ENCODE measurements at places on chromosomes 1 and 21. TPM values are rescaled to one million over a fixed set of nuclear protein-coding genes. Genes with fewer than 3 reads are reported as not detected.

ADORA3 gene
- polyA plus RNA-seq: not detected

SYCP1 gene
- not detected for polyA plus RNA-seq

FYB2 gene
- polyA plus RNA-seq: not detected

MYOC gene
- polyA plus RNA-seq: not detected

AIM2 gene
- 3.7 TPM for polyA plus RNA-seq

IVL gene
- not detected for polyA plus RNA-seq

TMIGD3 gene
- not detected for polyA plus RNA-seq

TCHHL1 gene
- polyA plus RNA-seq: not detected

OR2L2 gene
- polyA plus RNA-seq: not detected

GSTM5 gene
- not detected for polyA plus RNA-seq

PIGR gene
- not detected for polyA plus RNA-seq

GNG12 gene
- polyA plus RNA-seq: not detected

CGN gene
- polyA plus RNA-seq: 0.36 TPM

S100A16 gene
- not detected for polyA plus RNA-seq

CD48 gene
- polyA plus RNA-seq: 250 TPM

SLC6A9 gene
- polyA plus RNA-seq: 0.21 TPM

SLC44A3 gene
- 0.83 TPM for polyA plus RNA-seq

TRIM67 gene
- not detected for polyA plus RNA-seq

GPR89A gene
- 20.8 TPM for polyA plus RNA-seq

SLFNL1 gene
- polyA plus RNA-seq: 0.44 TPM

SNX7 gene
- 1.3 TPM for polyA plus RNA-seq

FCRLA gene
- polyA plus RNA-seq: not detected

SLC6A17 gene
- polyA plus RNA-seq: not detected

NHLH1 gene
- polyA plus RNA-seq: not detected

JAM2 gene
- polyA plus RNA-seq: not detected

ABCG1 gene
- 15.7 TPM for polyA plus RNA-seq

FCGR1A gene
- polyA plus RNA-seq: not detected

SELL gene
- polyA plus RNA-seq: 871 TPM

RABGAP1L gene
- polyA plus RNA-seq: 78.5 TPM

PTGFR gene
- not detected for polyA plus RNA-seq

OR2T2 gene
- not detected for polyA plus RNA-seq

COG2 gene
- polyA plus RNA-seq: 35.0 TPM

GBP4 gene
- 48.3 TPM for polyA plus RNA-seq

MMEL1 gene
- polyA plus RNA-seq: 6.8 TPM

UTS2 gene
- polyA plus RNA-seq: 10.0 TPM

ADAM30 gene
- polyA plus RNA-seq: not detected

CACNA1E gene
- not detected for polyA plus RNA-seq

FCAMR gene
- polyA plus RNA-seq: not detected

ITGB2 gene
- polyA plus RNA-seq: 847 TPM

KCNJ15 gene
- not detected for polyA plus RNA-seq

CEP85 gene
- polyA plus RNA-seq: 7.7 TPM

UBE2U gene
- polyA plus RNA-seq: not detected

AIRE gene
- polyA plus RNA-seq: 0.22 TPM

TSACC gene
- 0.84 TPM for polyA plus RNA-seq

S100A14 gene
- polyA plus RNA-seq: not detected

KIRREL1 gene
- not detected for polyA plus RNA-seq

SPRR2B gene
- not detected for polyA plus RNA-seq

PALMD gene
- not detected for polyA plus RNA-seq

ADCY10 gene
- polyA plus RNA-seq: not detected

DYRK3 gene
- not detected for polyA plus RNA-seq

C4BPA gene
- polyA plus RNA-seq: not detected

MX2 gene
- polyA plus RNA-seq: 37.2 TPM

DCDC2B gene
- 0.13 TPM for polyA plus RNA-seq

TTC39A gene
- not detected for polyA plus RNA-seq

S1PR1 gene
- polyA plus RNA-seq: 203 TPM

GNB1 gene
- polyA plus RNA-seq: 114 TPM

FCRL5 gene
- polyA plus RNA-seq: not detected

AMPD1 gene
- polyA plus RNA-seq: not detected

SNAP47 gene
- 47.4 TPM for polyA plus RNA-seq

FCRL3 gene
- 86.8 TPM for polyA plus RNA-seq

All from CD8-positive, alpha-beta memory T cell (primary cell).